HS-27A (cell line): ENCODE measurements at places on chromosomes 12 and 14.

DNA sequence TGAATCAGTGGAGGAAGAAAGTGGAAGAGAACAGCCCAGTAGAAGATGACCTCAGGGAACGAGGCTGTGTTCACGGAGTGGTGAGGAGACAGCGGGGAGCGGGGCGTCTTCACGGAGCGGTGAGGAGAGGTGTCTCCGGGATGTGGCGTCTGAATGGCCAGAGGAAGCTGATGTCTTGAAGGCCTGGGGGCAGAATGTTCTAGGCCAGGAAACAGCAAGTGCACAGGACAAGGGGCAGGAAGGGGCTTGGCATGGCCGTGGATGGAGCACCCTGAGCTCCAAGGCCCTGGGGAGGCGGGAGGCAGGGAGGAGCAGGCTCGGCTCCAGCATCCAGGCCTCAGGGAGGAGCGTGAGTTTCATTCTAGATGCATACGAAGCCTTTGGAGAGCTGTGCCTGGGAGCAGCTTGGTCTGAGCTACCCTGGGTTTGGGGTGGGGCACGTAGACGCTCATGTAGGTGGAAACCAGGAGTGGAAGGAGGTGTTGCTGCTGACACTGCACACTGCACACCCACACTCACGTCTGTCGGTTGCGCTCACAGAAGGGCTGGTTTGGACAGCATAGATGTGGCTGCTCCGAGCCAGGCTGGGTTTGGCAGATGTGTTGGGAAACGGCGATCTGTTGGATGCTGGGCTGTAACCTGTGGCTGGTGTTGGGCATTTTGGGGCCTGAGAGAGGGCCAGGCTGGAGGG, 131.6 kb downstream of the ADGRD1 start:
- DNase-seq: no peak

- DNase-seq: no peak
These were observed 207.5 kb downstream of the KIF26A start for GRCh38 chr14:104345621-104346462.

GRCh38 chr12:98060411-98060810, 455.0 kb upstream of the TMPO start:
- DNase-seq: no peak

GRCh38 chr12:52675301-52675701, 4.9 kb downstream of the KRT1 start:
- DNase-seq: no peak

- no peak for DNase-seq
These were observed 27.3 kb upstream of the OSBPL8 start for GRCh38 chr12:76586764-76587395.

DNA sequence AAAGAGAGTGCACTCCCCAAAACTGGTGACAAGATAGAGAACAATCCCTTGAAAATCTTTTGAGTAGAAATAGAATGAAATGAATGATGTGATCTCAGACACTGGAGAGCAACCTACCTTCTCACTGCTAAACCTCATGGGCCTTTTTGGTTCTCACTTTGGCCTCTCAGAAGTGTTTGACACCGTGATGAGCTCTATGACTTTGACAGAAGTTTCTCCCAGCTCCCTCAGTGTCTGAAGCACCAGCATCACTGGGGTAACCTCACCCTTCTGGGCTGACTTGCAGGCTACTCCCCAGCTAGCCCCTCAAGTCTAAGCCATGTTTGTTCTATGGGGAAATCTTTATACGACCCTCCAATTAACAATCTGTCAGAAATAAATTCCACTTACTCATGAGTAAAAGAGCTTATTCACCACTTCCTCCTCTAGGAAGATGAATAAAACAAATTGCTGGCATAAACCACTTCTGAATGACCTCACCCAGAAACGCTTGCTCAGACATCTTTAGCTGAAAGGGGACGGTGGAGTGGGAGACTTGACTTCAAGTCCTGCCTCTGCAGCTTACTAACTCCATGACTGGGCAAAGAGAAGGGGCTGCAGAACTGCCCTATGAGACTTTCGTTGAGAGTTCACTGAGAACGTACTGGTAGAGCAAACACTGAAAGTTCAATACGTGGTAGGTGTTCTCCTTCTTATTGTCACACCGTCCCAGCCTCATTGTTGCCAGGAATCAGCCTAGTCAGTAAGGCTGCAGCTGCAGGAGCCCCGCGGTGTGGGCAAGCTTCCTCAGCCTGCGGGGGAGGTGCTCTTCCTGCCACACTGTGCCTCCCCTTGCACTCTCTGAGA, 46.5 kb downstream of the ST8SIA1 start:
- DNase-seq: no peak

GRCh38 chr14:94227029-94227428, 52.9 kb downstream of the PPP4R4 start:
- DNase-seq: no peak

DNA sequence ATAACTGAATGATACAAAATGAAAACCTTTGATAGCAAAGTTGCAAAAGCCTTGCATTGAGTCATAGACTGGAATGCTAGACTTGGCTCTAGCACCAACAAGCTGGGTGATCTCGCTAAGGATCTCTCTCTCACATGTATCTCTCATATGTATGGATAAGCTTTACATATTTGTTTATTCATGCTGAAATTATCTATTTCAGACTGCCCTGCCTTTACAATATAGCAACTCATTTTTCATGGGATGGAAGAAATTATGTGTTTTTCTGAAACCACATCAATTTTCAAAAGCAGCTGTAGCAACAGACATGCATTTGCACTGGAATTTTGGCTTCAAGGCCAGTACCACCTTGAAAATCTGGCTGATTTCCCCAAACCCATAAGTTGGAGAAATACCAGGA, 11.4 kb downstream of the RERG start:
- DNase-seq: peak; percentile 78

GRCh38 chr14:22113401-22113800, 439.8 kb upstream of the OR4E1 start:
- DNase-seq: no peak

DNA sequence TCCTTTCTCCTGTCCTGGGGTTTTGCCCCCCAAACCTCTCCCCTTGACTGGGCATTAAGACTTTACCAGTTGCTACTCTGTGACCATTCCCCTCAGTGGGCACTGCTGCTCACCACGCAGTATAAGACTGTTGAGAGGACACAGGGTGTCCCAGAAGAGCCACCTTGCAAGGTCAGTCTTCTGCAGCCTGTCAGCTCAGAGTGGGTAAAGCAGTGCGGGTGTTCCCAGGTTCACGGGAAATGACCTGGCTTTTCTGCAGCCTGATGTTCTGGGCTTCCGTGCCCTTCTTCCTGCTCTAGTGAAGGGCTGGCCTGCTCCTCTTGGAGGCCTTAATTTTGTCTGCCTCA, 34.2 kb downstream of the KCNA1 start:
- DNase-seq: no peak

DNA sequence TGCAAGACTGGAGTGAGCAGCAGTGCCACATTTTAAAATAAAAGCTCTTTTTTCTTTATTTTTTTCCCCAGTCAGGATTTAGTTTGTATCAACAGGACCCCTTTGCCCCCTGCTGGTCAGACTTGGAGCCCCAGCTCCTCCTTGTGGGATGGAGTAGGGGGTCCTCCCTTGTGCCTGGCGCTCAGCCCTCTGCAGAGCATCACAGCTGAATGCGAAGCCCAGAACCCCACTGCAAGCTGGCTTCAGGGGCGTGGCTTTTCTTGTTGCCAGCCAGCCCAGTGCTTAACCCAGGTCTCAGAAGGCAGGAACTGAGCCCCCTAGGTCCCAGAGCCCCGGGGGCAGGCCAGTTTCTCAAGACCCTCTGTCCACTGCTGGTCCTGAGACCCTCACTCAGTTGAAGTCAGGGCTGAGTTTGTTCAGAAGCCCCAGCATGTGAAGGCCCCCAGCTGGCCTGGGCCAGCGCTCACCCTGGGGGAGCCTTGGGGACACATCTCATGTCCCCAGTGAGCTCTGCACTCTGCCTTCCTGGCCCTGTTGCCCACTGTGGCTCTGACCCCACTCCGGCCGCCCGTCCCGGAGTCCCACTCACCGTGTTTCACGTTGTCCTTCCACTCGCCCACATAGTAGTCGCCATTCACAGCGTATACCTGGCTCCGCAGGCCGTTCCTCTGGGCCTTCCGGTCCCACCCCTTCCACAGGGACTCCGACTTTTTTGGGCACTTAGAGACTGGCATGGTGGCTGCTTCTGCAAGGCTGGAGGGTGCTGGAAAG, 519 bp downstream of the MORN3 start:
- DNase-seq: no peak

GRCh38 chr12:12813120-12814101, at the start of gene DDX47:
Gene DDX47, plus strand, starts transcription at chr12:12813346. Its CDS starts 22 bp downstream, at chr12:12813368.
- no peak for DNase-seq

DNA sequence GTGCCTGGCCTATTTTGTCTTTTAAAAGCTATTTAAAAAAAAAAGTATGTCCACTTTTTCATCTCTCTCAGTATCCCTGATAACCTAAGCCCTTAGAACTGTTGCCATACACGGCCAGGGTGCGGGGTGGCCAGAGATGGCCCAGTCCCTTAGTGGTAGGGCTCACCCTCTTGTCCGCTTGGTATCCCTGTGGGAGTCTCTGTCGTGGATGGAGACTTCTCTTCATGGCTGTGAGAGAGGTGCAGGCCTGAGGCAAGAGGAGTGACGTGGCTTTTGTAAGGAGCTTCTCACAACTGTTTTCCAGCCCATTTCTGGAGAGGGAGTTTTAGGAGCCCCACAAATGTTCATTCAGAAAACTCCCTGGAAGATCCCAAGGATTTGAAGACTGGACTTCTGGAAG, 26.8 kb downstream of the XRCC3 start:
- no peak for DNase-seq
